ENCODE measurements at places on chromosomes 7 and 10.

- DNase-seq: no peak
Measured at GRCh38 chr7:126689037-126689436, 563.7 kb downstream of the GRM8 start.

- DNase-seq: no peak
Measured at GRCh38 chr7:48144291-48144768, 26.9 kb upstream of the ABCA13 start.

DNA sequence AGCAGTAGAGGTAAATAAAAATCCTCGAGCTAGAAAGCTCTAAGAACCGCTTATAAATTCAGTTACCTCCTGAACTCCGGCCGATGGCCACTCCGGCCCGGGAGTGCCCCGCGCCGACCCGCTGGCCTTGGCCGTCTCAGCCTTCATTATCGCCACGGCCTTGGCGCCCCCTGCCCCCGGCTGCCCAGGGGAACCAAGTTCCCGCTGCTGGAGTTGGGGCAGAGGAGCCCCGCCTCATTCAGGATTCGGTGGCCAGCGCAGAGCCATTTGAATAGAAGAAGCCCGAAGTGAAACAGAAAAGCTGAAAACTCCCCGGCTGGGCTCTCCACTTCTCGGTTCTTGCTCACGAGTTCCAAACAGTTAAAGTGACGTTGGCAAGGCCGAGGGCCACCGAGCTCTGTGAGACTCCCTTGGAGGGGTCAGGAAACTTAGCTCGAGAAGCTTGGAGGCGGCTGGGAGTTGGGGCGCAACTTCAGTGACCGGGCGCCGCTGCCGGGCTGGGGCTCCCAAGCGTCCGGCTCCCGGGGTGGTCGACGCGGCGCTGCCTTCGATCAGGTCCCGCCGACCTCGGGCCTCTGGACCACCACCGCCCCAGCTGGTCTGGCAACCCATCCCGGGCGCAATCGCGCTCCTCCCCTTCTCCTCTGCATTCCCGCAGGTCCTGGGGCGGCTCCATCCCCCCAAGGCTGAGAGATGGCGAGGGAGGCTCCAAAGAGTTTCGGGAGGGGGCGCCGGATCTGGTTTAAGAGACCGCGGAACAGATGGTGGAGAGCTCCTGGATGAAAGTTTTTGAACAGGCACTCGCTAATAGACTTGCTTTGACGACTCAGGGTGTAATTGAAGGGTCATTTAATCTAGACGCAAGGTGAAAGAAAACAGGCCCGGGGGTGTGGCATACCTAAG lies 5.8 kb upstream of the FEZF1 start:
- no peak for DNase-seq

- DNase-seq: no peak
Measured at GRCh38 chr10:78354101-78354500, 320.4 kb downstream of the RPS24 start.

DNA sequence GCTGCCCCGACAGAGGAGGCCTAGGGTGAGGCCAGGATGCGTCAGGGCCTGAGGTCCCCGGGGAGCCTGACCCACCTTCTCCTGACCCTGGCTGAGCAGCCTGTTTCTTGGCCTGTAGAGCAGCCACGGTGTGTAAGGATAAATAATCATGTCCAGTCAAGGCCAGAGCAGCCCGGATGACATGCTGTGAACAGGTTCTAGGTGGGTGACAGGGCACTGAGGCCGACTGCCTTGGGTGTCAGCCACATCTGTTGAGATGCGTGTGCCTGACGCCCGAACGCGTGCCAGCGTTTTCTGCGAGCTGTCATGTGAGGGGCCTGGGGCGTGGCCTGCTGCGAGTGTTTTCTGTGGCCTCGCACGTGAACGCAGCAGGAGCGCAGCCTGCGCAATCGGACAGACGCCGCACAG lies 118.3 kb downstream of the FAM53B start:
- DNase-seq: no peak

GRCh38 chr7:155780884-155781283 lies 31.4 kb downstream of the SHH start:
- no peak for DNase-seq

GRCh38 chr10:46080886-46081285 lies 34.8 kb upstream of the MSMB start:
- no peak for DNase-seq

- no peak for DNase-seq
Measured at GRCh38 chr10:17749890-17750289, 2.1 kb upstream of the TMEM236 start.

GRCh38 chr7:79272938-79273337 lies 180.5 kb downstream of the MAGI2 start:
- no peak for DNase-seq

- no peak for DNase-seq
Measured at GRCh38 chr10:69640196-69640980, 10.3 kb downstream of the FAM241B start.

GRCh38 chr7:87038993-87039690 lies 20.3 kb downstream of the ELAPOR2 start:
- no peak for DNase-seq

GRCh38 chr10:30000802-30001571 lies 58.4 kb downstream of the JCAD start:
- DNase-seq: no peak

DNA sequence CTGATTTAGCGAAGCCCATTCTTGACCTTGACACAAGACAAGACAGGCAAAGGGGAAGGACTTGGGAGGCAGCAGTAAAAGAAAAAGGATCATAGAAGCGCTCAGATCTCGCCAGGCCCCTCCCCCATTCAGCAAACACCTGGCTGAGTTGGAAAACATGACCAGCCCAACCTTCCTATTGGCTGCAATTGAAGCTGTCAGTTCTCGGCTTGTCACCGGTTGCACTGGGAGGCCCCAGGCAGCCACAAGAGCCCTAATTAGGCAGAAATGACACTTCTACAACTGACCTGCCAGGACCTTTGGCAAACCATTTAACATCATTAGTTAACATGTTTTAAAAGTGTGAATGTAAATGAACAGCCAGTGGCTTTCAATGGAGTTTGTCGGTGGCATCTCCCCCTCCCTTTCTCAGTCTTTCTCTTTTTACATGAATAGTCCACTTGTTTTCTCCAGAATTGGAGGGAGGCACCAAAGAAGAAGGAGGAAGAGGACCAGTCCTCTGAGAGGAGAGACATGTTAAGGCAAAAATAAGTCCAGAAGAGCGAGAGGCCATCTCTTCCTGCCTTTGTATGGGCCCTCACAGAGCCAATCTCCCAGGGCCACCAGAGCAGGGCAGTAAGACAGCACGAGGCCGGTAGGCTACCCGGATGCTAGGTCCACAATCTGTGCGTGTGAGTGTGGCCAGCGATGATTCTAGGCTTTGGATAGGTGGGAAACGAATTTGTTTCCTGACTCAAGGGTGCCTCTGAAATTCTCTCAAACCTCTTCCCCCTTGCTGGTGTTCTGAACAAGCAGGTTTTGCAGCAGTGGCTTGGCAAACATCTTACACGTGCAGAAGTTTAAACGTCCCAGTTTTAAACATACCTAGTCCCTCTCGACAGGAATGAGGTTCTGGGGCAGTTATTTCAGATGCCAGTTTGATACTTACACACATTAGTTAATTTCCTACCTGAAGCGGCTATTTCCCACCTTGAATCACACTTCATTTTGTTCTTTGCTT lies 15.0 kb upstream of the ENO4 start:
- DNase-seq: no peak

DNA sequence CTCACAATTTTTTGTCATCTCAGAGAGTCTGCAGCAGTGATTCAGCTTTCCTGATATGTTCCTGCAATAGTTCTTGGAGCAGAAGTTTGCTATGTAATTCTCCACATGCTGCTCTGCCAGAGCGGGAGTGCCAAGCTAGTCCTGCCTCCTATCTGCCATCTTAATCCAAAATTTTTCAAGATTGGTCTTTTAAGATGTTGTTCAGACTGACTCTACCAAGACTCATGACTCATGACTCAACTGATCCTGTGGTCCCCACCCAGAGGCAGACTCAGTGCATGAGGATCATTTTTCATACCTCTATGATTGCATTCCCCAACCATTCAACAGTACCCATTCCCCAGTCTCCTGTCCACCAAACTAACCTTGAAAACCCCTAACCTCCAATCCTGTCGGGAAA lies 470.8 kb downstream of the INHBA start:
- DNase-seq: no peak

DNA sequence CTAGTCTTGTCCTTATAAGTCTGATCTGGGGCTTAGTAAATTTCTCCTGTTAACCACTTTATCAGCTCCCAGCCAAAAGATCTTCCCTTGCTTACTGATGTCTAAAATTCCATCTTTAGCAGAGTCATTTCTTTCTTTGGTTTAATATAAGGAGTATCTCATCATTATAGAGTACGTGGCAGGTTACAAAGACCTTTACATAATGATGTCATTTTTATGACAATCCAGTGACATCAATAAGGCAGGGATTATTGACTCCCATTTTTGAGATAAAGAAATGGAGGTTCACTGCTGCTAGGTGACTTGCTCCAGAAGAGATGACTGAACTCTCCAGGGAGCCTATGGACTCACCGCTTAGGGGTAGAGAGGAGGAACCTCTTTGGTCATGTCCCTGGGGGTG lies 8.1 kb upstream of the IFRD1 start:
- DNase-seq: no peak

- DNase-seq: no peak
Measured at GRCh38 chr10:13671904-13672303, 85.1 kb downstream of the PRPF18 start.

DNA sequence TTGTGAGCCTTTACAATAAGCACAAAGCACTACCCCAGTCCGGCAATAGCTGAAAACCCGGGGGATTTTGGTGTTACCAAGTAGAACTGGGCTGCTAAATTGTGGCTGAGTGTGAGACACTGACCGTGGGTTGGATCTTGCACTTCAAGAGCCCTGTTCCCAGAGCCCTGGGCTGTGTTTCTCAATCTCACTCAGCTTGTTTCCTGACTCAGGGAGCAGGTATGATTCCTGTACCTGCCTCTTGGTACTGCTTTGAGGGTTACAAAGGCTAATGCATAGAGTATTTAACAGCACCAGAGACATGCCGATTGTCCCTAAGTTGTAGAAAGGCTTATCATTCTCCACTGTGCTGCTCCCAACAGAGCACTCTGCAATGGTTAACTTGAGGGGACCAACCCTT lies 134.6 kb downstream of the TEX36 start:
- no peak for DNase-seq

GRCh38 chr7:47709051-47709450 lies 127.1 kb upstream of the TNS3 start:
- DNase-seq: no peak

DNA sequence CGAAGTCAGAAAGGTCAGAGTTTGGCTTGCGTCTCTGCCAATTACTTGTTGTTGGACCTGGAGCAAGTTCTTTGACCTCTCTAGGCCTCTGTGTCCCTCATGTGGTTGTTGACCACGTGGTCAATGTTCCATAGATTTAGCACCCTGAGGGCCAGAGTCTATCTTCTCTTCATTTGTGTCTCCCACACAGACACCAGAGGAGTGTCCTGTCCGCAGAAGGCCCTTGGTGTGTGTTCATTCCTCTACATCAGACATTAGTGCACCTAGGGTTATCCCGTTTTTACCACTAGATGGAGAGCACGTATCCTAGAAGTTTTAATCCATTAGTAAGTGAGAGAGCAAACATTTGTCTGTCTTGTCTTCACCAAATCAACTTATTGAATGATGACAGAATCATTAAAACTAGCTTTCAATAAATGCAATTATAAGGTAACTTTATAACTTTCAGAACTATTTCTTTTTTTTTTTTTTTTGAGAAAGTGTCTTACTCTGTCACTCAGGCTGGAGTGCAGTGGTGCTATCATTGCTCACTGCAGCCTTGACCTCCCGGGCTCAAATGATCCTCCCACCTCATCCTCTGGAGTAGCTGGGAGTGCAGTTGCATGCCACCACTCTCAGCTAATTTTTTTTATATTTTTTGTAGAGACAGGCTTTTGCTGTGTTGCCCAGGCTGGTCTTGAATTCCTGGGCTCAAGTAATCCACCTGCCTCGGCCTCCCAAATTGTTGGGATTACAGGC lies 122.5 kb upstream of the ANKRD1 start:
- no peak for DNase-seq

DNA sequence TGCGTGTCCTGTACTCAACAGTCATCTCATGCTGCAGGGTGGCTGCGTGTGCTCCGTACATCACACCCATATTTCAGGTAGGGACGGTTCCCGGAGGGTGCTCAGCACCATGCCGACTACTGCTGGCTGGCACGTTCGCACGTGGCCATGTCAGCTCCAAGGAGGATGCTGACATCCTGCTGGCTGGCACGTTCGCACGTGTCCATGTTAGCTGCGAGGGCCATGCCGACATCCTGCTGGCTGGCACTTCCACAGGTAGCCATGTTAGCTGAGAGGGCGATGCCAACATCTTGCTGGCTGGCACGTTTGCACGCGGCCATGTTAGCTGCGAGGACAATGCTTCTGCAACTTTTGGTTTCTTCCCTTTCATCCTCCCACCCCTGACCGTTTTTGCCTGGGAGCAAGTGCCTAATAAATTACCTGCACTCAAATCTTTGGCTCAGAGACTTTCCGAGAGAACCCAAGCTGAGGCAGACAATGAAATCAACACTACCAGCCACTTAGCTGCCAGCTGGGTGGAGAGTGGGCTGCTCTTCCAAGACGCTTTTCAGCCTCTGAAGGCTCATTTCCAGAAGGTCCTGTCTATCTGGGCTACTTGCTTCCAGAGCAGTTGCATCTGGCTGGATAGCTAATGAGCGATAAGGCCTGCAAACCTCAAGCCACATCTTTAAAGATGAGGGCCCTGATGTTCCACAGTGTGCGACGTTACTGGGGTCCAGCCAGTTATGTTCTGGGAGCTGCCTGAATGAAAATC lies 104.6 kb downstream of the WDR37 start:
- DNase-seq: no peak

DNA sequence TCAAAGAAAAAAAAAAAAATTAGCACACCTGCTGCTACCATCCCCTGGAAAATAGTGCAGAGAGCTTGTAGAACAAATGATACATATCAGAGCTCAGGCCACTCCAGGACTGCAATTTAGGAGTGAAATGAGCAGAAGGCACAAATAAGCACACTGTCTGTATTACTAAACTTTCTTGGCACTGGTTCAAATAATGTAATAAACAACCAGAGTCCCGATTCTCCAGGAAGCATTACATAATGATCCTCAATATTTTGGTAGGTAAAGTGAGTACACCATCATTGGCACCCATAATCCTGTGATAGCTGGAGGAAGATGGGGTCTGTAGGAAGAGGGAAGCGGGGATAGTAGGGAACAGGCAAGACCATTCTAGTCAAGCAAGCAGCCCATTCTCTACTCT lies 74.3 kb downstream of the SVOPL start:
- DNase-seq: no peak

- DNase-seq: no peak
Measured at GRCh38 chr10:811379-812175, 119.9 kb downstream of the LARP4B start.

GRCh38 chr7:3412871-3413270 lies 111.8 kb downstream of the SDK1 start:
- no peak for DNase-seq

GRCh38 chr7:155188357-155188756 lies 109.3 kb upstream of the INSIG1 start:
- no peak for DNase-seq

GRCh38 chr10:132612571-132613504 lies 75.3 kb downstream of the INPP5A start:
- DNase-seq: no peak

DNA sequence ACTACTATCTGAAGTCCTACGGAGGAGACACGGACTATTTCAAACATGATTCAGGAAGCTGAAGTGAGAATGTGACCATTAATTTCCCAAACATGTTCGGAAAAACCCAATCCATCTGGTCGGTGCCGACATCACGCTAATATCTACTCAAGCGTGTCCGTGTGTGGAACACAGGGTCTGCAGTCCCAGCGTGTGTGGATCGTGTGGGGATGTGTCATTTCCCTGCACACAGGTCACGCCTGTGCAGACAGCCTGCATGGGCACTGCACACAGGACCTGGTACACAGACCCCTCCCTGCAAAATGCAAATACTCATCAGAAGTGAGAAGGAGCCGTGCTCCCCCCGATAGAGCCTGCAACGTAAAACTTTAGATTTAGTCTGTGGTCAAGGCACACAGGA lies 57.8 kb downstream of the CARD11 start:
- DNase-seq: no peak
